ENCODE measurements at places on chromosomes 7 and 10. TPM values are rescaled to one million over a fixed set of nuclear protein-coding genes. Genes with fewer than 3 reads are reported as not detected.

Gene ASIC3
- total RNA-seq, result 6.2 TPM

DNA sequence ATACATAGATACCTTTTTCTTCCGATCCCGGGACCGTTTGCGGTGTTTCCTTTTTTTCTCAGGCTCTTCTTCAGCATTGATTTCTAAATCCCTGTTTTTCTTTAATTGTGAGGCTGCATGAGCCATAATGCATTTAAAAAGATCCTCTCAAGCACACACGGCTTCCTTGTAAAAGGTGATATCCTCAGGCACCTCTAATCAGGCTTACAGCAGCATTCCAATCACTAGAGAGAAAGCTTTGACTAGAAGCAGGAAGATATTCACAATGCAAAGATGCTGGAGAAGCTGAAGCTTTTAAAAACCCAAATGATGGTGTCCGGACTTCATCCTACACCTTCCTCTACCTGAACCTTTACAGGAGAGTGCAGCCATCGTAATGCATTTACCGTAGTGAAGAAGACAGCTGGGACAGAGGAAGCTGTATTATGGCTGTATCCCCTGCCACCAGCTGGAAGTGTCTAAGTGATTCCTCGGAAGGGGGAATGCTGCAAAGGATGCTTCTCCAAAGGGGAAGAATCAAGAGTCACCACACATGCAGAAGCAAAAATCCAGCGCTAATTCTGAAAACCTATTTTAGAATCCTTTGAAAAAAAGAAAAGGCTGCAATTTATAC is at the start of gene ANK3:
Gene ANK3 (minus strand): TSS at position 463 of the 613 bp plus-strand sequence. CDS start 337 bp downstream, at position 126.
- DNase-seq, result no peak
- H3K27me3 ChIP-seq, result no peaks in the 10 kb centered on the region
- peaks cover 5% of the 10 kb centered on the region for H3K4me1 ChIP-seq
- H3K36me3 ChIP-seq, result no peaks in the 10 kb centered on the region
- no peak within 1 kb of the TSS for H3K27ac ChIP-seq
- no peak within 1 kb of the TSS for H3K4me3 ChIP-seq

Gene KIAA1549
- total RNA-seq, result not detected

GRCh38 chr7:7798510-7798909 is 80.1 kb upstream of the RPA3 start:
- no peaks in the 10 kb centered on the region for H3K27me3 ChIP-seq
- no peak overlapping the region for H3K4me3 ChIP-seq
- no peak overlapping the region for H3K27ac ChIP-seq
- H3K36me3 ChIP-seq, result no peaks in the 10 kb centered on the region

- no peaks in the 10 kb centered on the region for H3K27me3 ChIP-seq
- no peak overlapping the region for H3K27ac ChIP-seq
- H3K36me3 ChIP-seq, result no peaks in the 10 kb centered on the region
- no peaks in the 10 kb centered on the region for H3K4me1 ChIP-seq
- no peak overlapping the region for H3K4me3 ChIP-seq
Measured at GRCh38 chr10:34584164-34584563, 230.9 kb downstream of the PARD3 start.

GRCh38 chr7:23472556-23472955 is 2.3 kb upstream of the IGF2BP3 start:
- no peaks in the 10 kb centered on the region for H3K36me3 ChIP-seq
- DNase-seq, result peak; percentile 55
- H3K4me1 ChIP-seq, result peaks cover 46% of the 10 kb centered on the region
- H3K4me3 ChIP-seq, result peak overlapping the region; percentile 91

Gene BRAF
- total RNA-seq, result 72.6 TPM

Gene VAX1
- total RNA-seq, result not detected

Gene VSTM2A
- total RNA-seq, result not detected

Gene CPVL
- not detected for total RNA-seq

- H3K4me1 ChIP-seq, result no peaks in the 10 kb centered on the region
- H3K27ac ChIP-seq, result no peak overlapping the region
- H3K36me3 ChIP-seq, result no peaks in the 10 kb centered on the region
- H3K4me3 ChIP-seq, result no peak overlapping the region
Measured at GRCh38 chr10:10367264-10367663, 650.4 kb upstream of the CELF2 start.

DNA sequence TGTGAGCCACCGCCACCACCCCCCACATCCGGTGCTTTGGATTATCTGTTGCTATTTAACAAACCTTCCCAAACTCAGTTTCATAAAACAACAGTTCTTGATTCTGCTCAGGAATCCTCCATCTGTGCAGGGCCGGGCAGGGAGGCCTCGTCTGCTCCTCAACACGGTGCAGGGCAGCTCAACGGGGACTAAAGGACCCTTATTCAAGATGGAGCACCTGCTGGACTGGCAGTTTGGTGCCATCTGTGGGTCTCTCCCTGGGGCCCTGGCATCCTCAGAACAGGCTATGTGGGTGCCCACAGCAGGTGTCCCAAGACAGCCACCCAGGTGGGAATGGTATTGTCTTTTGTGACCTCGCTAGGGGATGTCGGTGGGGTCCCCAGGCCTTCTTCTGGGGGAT is 31.0 kb upstream of the ELFN1 start:
- H3K36me3 ChIP-seq, result no peaks in the 10 kb centered on the region
- H3K27ac ChIP-seq, result no peak overlapping the region
- H3K4me3 ChIP-seq, result no peak overlapping the region

DNA sequence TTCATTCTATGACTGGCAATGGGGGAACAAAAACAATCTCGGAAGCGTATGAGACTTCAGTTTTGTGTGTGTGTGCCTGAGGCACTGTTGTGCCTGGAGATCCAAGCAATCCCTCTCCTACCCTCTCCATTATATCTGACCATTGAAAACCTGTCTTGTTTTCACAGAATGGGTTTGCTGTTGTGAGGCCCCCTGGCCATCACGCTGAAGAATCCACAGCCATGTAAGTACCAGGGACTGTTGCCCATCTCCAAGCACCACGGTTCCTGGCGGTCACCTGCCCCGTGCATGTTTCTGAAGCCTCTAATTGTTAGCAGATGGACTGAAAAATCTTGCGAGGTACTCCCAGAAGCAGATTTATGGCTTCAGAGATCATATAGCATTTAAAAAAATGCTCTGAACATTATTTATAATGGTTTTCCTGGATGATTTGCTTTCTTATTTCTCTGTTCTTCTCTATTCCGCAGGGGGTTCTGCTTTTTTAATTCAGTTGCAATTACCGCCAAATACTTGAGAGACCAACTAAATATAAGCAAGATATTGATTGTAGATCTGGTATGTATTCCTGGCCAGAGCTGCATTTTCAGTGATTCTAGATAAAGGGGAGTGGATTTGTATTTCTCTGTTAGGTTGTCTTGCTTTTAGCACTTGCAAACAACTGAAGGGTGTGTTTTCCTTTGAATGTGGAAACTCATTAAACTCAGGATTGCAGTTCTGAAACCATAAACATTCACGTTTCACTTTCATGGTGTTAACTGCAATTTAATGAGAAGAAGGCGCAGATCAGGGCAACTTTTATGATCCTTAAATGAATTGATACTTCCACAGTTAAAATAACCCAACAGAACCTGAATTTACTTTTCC is 288.2 kb downstream of the TWIST1 start:
- H3K27me3 ChIP-seq, result no peaks in the 10 kb centered on the region
- DNase-seq, result no peak
- H3K4me1 ChIP-seq, result no peaks in the 10 kb centered on the region
- no peak overlapping the region for H3K27ac ChIP-seq

DNA sequence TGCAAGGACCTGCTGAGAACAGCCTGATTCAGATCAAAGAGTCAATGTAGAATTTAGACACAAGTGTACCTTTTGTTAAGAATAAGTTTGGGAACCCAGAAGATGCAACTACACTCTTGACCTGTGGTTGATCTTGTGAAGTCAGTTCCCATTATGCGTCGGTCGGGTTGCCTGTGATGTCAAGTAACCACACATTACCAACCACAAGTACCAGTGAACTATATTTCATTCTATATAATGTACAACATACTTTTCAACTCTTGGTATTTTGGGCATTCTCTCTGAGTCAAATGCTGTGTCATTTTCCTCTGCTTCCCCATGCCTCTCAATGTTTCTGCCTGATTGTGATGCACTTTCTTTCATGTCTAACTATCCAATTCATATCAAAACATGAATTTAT is 426.2 kb downstream of the ETV1 start:
- no peaks in the 10 kb centered on the region for H3K27me3 ChIP-seq
- no peak for DNase-seq
- H3K36me3 ChIP-seq, result no peaks in the 10 kb centered on the region
- H3K4me1 ChIP-seq, result peaks cover 12% of the 10 kb centered on the region

GRCh38 chr7:142194201-142194600 is 63.7 kb downstream of the PRSS58 start:
- no peaks in the 10 kb centered on the region for H3K27me3 ChIP-seq
- DNase-seq, result no peak
- no peak overlapping the region for H3K4me3 ChIP-seq
- no peaks in the 10 kb centered on the region for H3K36me3 ChIP-seq
- no peaks in the 10 kb centered on the region for H3K4me1 ChIP-seq

DNA sequence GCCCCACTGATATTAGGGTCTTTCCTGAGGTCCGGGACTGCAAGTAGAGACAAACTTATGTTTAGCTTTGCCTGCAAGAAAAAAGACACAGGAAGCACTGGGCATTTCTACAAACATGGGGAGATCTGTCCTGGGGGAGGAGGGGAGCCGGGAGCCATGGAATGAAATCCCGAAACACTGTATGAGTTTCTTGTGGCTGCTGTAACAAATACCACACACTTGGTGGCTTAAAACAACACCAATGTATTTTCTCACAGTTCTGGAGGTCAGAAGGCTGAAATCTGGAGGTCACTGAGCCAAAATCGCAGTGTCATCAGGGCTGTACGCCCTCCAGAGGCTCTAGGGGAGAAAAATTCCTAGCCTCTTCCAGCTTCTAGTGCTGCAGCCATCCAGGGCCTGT is 114.0 kb upstream of the CHST15 start:
- H3K27ac ChIP-seq, result no peak overlapping the region
- no peak overlapping the region for H3K4me3 ChIP-seq
- H3K4me1 ChIP-seq, result no peaks in the 10 kb centered on the region
- H3K36me3 ChIP-seq, result no peaks in the 10 kb centered on the region

- no peak overlapping the region for H3K27ac ChIP-seq
- H3K4me3 ChIP-seq, result no peak overlapping the region
- H3K36me3 ChIP-seq, result no peaks in the 10 kb centered on the region
Measured at GRCh38 chr10:98244586-98244985, 23.4 kb downstream of the LOXL4 start.

GRCh38 chr7:2864999-2865670 is 21.0 kb upstream of the GNA12 start:
- no peaks in the 10 kb centered on the region for H3K36me3 ChIP-seq
- H3K4me3 ChIP-seq, result no peak overlapping the region
- no peak overlapping the region for H3K27ac ChIP-seq

DNA sequence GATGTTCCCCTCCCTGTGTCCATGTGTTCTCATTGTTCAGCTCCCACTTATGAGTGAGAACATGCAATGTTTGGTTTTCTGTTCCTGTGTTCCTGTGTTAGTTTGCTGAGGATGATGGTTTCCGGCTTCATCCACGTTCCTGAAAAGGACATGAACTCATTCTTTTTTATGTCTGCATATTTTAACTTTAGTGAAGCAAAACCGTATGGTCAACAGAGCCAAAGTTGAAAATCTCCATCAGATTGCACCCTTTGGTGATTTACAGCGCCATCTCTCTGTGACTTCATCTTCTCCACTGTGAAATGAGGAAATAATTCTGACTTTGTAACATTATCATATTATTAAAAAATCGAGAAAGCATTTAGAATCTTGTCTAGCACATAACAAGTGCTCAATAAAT is 132.3 kb upstream of the PLXDC2 start:
- H3K4me3 ChIP-seq, result no peak overlapping the region
- H3K36me3 ChIP-seq, result no peaks in the 10 kb centered on the region
- no peak for DNase-seq
- H3K27me3 ChIP-seq, result no peaks in the 10 kb centered on the region

DNA sequence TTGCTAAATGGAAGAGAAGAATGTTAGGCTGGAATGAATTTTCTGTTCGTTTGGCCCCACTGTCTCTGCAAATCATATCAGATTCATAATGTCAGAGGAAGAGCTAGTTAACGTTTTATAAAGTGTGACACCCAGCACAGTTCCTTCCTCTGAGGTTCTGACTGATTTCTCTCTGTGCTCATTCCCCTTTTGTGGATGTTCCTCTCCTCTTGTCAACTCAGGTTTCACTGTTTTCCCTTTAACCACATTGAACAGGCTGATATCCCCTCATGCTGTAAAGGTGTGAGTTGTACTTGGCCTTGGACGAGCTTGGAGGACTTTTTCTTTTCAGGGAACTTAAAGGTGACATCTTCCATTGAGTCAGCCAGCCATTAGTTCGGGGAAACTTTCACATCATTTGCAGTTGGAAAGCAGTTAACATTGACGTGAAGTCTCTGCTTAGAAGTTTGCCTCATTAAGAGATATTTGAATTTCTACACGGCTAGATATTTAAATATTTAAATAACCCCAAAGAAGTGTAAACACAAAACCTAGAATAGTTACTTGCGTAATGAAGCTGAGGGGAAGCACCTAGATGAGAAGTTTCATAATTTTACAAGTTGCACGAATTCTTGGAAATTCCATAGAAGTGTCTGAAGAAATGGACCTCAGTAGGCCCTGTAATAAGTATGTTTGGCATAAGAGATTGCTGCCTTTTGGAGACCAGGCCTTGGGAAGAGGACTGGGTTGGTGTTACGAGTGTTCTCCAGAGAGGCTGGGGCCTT is 101.5 kb upstream of the EGR2 start:
- no peaks in the 10 kb centered on the region for H3K36me3 ChIP-seq
- no peak for DNase-seq
- H3K4me1 ChIP-seq, result no peaks in the 10 kb centered on the region
- H3K27me3 ChIP-seq, result no peaks in the 10 kb centered on the region

Gene TMEM270
- total RNA-seq, result not detected

GRCh38 chr10:98483658-98484057 is 36.9 kb upstream of the HPS1 start:
- H3K27ac ChIP-seq, result no peak overlapping the region
- H3K4me3 ChIP-seq, result no peak overlapping the region
- H3K4me1 ChIP-seq, result no peaks in the 10 kb centered on the region
- H3K36me3 ChIP-seq, result no peaks in the 10 kb centered on the region

GRCh38 chr10:110387983-110388686 is 83.4 kb upstream of the SMNDC1 start:
- H3K27me3 ChIP-seq, result no peaks in the 10 kb centered on the region
- H3K36me3 ChIP-seq, result no peaks in the 10 kb centered on the region
- H3K27ac ChIP-seq, result no peak overlapping the region
- H3K4me3 ChIP-seq, result no peak overlapping the region
- no peak for DNase-seq
- peaks cover 44% of the 10 kb centered on the region for H3K4me1 ChIP-seq

GRCh38 chr10:75430000-75430763 is 1.2 kb upstream of the LRMDA start:
- H3K4me1 ChIP-seq, result no peaks in the 10 kb centered on the region
- H3K27ac ChIP-seq, result no peak overlapping the region
- DNase-seq, result no peak
- H3K4me3 ChIP-seq, result no peak overlapping the region
- H3K27me3 ChIP-seq, result no peaks in the 10 kb centered on the region

DNA sequence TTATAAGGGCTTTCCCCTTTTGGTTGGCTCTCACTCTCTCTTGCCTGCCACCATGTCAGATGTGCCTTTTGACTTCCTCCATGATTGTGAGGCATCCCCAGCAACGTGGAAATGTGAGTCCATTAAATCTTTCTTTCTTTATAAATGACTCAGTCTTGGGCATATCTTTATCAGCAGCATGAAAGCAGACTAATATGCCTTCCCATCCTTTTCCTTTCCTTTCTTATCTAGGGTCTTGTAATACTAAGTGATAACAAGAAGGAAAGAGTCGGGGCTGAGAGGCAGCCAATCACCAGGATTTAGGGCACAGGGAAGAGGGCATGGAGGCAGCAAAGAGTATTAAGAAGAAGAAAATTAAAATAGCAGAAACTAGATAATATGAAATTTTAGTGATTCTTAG is 62.0 kb upstream of the JCAD start:
- no peak overlapping the region for H3K27ac ChIP-seq
- H3K4me1 ChIP-seq, result no peaks in the 10 kb centered on the region
- H3K27me3 ChIP-seq, result no peaks in the 10 kb centered on the region
- no peak overlapping the region for H3K4me3 ChIP-seq

Gene EXOC4
- total RNA-seq, result 118 TPM

Gene TFAM
- 76.4 TPM for total RNA-seq

Gene OPN1SW
- total RNA-seq, result not detected

All from Karpas-422 (cell line).